CD4-positive, alpha-beta T cell treated with Interleukin-2 at 100 ng/mL for 4 hours (primary cell): ENCODE measurements at places on chromosomes 16 and 17.

DNA sequence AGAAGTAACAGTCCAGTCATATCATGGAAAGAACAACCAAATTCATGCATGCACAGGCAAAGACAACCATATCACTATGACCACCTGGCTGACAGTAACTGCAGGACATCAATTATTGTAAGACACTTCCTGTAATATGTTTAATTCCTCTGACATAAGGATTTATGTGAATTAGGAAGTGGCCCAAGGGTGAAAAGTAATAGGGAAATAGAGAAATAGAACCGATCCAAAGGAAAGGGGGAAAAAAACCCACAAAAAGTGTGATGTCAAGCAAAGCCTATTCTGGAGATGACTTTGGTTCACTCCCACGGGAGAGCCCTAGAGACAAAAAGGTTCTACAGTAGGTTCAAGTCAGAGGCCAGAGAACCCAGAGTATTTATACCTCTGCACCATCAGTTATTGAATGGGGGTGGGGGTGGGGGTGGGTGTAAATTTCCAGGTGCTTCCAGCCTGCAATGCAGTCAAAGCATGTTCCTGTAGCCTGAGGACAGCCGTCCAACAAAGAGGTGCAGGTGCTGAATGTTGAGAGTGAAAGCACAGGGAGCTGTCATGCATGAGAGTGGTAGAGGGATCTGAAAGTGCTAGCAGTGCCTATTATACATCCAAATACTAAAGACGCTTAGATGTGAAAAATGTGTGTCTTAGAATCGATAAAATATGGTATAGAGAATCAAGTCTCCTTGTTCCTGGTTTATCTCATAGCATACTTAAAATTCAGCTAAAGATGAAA lies 95.6 kb upstream of the HLF start:
- DNase-seq: no peak

GRCh38 chr16:27258241-27258734 lies 10.3 kb downstream of the NSMCE1 start:
- DNase-seq: no peak

DNA sequence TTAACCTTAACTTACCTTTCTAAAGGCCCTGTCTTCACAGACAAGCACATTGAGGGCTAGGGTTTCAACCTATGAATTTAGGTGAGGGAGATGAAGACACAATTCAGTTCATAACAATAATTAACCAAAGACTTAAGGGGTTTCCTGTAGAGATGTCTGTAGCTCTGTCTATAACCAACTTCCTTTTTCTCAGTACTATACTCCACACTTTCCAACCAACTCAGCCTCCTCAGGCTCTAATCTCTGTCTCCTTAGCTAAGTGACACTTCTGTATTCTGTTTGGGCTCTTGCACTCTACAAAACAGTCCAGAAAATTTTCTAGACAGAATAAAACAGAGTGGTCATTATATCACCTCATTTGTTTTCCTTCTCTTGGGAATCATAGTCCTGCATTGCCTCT lies 25.8 kb downstream of the CAPNS2 start:
- no peak for DNase-seq

GRCh38 chr16:88493879-88494278 lies 40.8 kb downstream of the ZFPM1 start:
- DNase-seq: no peak

DNA sequence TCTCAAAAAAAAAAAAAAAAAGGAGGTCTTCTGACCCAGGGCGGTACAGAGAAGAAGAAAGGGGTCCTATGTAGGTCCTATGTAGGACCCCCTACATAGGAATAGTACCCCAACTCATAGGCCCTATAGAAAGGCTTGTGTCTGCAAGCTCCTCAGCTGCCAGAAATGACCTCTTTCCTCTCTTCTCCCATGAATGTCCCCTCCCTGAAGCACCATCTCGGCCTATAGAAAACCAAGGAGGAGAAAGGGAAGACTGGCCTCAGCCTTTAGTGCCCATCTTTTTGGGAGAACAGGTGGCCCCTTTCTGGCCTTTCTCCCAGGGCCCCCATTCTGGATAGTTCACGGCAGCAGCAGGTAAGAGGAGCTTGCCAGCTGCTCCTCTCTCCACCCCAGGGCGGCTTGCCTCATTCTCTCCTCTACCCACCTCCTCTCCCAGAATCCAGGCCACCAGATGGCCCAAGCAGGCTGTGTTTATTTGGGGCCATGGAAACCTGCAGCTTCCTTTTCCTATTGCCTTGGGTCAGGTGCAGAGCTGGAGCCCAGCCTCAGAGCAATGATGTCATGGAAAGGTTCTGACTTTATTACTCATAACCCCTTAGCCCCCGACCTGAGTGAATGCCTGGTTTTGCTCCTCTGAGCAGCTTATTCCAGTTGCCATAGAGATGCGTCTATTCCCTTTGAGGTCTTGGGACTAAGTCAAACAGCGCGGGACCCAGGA lies 1.6 kb upstream of the MRPL58 start:
- DNase-seq: no peak

DNA sequence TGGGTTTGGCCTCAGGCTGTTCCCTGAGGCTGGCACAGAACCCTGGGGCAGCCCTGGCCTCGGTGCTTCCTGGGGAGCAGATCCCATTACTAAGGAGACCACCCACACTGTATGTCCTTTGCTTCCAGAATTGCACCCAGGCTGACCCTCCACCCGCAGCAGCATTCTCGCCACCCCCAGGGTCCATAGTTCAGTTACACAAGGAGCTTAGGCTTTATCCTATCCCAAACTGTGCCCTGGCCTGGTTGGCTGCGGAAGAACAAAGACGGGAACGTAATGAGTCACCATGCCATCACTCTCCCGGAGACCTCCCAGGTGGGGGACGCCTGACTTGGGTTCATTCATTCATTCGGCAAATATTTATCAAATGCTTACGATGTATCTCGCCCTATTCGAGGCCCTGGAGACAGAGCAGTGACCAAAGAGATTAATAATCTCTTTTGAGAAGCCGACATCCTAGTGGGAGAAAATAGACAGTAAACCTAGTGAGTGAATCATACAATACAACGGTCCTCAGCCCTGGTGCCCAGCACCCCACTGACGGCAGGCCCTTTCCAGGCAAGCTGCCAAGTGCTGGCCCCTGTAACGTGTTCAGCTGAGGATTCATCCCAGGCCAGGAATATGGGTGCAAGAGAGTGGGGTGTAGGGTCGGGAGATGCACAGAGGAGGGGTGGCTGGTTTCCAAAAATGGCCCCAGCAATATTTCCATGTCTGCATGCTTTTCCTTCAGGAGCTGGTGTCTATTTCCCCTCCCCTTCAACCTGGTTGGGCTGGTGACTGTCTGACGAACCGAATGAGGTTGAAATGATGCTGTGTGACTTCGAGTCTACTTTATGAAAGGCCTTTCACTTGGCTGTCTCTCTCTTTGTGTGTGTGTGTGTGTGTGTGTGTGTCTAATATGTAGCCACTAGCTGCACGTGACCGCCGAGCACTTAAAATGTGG lies 134.2 kb downstream of the MGAT5B start:
- DNase-seq: no peak
